Gastrocnemius medialis (tissue), 4 donors: ENCODE measurements at places on chromosomes 4 and X.

DNA sequence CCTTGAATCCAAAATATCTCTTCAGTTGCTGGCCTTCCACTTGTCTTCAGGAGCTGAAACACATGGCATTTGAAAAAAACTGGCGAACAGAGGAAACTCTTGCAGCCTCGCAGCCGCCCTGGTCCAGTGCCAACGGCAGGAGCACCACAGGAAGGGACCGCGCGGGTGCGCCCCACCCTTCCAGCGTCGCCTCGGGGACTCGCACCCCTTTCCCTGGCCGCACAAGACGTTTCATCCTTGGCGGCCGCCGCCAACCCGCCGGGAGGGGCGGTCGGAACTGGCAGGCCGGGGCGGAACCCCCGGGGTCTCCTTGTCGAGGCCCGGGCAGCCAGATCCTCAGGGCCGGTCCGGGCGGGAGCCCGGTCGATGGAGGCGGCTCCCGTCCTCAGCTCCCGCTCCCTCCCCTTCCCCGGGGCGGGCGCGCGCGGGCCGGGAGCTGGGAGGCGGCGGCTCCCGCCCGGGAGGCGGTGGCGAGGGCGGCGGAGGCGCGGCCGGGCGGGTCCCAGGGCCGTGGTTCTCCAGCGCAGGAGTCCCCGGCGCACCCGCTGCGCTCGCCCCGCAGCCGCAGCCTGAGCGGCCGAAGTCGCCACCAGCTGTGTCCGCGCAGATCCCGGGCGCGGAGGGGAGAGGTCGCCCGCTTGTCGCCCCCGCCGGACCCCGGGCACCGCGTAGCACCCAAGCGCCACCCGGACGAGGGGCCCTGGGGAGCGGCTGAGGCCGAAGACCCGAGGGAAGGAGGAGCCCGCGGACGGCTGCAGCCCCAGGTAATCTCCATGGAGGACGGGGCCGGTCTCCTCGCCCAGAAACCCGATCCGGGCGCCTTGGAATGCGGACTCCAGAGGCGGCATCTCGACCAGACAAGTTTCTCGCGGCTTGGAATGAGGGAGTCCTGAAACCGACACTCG lies 886 bp upstream of the NDST3 start:
- no peak for DNase-seq

GRCh38 chrX:136268051-136269048 lies 17.1 kb upstream of the MAP7D3 start:
- no peak for DNase-seq

DNA sequence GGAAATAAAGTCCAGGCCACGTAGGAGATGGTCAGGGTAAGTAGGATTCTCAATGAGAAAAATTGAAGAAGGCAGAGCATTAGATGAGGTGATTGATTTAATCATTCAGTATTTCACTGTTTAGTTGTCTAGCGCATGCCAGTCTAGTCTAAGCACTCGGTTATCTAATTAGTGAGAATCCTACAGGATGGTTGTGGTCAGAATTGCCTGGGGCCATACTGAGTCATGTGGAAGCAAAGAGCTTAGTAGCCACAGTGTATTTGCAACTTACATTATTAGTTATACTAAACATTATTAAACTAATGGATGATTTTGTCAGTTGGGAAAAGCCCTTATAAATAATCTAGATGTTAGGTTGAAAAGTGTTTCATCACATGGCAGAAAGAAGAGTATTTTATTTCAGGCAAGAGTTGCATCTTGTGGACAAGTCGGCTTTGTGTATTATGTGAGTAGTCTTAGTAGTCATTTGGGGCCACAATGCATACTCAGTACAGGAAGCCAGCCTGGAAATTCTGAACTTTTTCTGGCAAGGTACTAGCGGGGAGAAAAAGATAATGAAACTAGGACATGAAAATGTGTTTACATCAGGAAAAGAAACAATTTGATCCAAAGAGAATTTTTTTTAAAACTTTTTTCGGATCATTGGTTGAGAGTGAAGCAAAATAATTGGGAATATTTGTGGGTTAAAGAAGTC lies 31.9 kb downstream of the CPEB2 start:
- no peak for DNase-seq

DNA sequence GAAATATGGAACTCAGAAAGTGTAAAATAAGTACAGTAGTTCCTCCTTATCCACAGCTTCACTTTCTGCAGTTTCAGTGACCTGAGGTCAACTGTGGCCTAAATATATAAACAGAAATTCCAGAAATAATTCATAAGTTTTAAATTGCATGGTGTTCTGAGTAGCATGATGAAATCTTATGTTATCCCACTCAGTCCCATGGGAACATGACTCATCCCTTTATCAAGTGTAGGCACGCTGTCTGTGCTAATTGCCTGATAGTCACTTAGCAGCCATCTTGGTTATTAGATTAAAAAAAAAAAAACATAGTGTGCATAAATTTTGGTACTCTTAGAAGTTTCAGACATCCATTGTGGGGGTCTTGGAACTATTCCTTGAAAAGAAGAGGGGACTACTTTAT lies 983.4 kb upstream of the ADGRL3 start:
- DNase-seq, result no peak

GRCh38 chrX:130176354-130176776 lies 4.6 kb downstream of the RAB33A start:
- no peak for DNase-seq

DNA sequence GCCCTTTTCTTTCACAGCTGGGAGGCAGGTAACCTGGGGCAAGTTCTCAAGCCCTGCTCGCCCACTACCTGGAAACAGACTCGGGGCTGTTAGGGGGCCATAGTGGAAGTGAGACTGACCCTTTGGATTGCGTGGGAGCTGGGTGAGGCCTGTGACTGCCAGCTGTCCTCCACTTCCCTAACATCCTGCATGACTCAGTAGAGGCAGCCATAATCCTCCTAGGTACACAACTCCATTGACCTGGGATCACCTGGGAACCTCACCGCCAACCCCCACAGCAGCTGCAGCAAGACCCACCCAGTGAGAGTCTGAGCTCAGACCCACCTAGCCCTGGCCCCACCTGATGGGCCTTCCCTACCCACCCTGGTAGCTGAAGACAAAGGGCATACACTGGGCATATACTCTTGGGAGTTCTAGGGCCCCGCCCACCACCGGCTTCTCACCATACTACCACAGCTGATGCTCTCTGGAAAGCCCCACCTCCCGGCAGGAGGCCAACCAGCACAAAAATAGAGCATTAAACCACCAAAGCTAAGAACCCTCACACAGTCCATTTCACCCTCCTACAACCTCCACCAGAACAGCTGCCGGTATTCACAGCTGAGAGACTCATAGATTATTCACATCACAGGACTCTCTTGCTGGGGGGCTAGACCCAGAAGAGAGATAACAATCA lies 61.1 kb upstream of the DCTD start:
- no peak for DNase-seq

DNA sequence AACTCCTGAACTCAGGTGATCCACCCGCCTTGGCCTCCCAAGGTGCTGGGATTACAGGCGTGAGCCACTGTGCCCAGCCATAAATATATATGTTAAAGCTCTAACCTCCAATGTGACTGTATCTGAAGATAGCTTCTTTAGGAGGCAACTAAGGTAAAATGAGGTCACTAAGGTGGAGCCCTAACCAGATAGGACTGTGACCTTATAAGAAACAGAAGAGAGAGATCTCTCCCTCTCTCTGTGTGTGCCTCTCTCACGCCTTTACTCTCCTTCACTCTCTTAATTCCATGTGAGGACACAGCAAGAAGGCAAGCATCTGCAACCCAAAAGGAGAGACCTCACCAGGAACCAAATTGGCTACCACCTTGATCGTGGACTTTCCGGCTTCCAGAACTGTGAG lies 926 bp upstream of the MAGIX start:
- DNase-seq, result no peak

- no peak for DNase-seq
Measured at GRCh38 chr4:11632483-11632882, 203.8 kb upstream of the HS3ST1 start.

DNA sequence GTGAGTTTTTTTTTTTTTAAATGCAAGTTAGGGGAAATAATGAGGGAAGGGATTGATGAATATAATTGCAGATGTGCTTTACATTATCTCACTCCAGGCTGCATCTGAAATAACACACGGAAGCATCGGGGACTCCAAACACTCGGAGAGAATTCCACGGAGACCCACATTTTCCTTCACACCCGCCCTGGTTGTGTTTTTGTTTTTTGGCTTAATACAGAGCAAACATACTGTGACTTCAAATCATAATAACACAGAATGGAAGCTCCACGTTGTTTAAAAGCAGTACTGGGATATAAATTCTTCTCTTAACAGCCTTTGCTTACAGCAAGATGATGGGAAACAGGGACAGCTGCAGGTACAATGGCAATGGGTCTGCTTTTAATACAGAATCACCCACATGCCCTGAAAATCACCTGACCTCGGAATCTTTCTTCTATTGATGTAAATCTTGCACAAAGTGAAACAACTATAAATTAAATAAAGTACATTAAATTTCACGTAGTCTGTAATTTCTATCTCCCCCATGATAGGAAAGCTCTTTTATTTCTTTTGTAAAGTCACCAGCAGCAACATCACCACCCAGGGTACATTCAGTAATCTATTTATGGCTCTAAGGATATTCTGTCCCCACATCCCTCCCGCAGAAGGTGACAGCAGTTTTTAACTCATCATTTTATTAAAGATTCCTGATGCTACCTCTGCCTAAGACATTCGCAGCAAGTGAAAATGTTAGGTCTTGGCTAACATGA lies 119.3 kb downstream of the ZNF827 start:
- DNase-seq, result no peak

DNA sequence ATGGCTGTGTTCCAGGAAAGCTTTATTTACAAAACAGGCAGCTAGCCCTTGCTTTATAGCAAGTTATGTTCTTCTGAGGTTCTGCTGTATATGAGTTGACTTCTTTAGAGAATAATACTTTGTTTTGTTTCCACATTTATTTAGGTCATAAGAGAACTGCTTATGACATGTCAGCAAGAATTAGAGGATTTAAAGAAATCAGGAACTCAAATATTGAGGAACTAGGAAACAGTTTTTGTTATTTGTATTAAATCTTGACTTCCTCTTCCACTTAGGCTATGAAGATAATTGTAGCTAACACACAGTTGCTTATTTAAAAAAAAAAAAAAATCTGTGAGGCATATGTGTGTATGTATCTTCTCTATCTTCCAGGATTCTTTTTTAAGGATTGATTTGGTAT lies 14.3 kb downstream of the ZRSR2 start:
- no peak for DNase-seq

GRCh38 chr4:15368856-15369255 lies 59.0 kb upstream of the C1QTNF7 start:
- no peak for DNase-seq

GRCh38 chr4:142721187-142721586 lies 124.9 kb downstream of the INPP4B start:
- DNase-seq, result no peak

DNA sequence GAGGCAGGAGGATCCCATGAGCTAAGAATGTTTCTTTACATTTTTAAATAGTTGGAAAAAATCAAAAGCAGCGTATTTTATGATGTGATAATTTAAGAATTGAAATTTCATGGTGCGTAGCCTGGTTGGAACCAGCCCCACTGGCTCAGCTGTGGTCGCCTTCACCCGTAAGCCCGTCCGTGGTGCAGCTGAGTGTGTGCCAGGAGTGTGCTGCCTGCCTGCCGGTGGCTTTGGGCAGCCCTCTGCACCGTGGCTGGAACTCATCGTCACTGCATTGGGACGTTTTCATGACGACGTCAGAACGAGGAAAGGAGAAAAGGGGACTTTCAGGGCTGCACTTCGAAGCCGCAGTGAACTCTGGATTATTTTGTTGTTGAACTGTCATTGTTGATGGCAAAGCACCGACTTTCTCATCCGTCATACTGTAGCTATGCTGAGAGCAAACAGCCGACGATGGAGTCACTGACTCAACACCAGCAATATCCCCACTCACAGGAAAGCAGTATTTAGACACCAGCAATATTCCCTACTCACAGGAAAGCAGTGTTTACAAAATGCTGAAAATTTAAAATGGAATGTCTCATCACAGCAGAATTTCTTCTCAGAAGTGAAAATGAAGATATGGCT lies 35.1 kb downstream of the PCGF3 start:
- no peak for DNase-seq

DNA sequence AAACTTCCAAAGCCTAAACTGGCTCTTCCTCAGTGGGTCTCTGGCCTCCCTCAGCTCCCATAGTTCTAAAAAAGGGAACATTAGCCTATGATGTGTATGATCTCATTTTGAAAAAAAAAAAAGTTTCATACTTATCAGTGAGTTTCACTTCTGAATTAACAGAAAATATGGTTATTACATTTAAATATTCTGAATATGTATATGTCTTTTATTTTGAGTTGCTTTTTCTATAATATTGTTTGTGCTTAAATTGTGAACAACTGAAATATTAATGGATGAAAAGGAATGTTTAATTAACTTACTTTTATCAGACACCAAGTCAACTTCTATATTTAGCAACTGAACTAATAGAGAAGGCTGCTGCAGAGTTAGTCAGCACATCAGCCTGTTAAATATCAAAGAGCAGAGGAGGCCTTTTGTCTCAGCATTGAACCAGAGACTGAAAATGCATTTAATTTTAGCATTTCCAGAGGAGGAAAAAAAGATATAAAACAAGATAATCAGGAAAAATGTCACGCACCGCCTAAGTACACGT lies 20.4 kb upstream of the FHL1 start:
- DNase-seq, result no peak

GRCh38 chr4:2745981-2746806 lies 9.9 kb downstream of the TNIP2 start:
- DNase-seq, result no peak

- no peak for DNase-seq
Measured at GRCh38 chrX:106300656-106301055, 132.6 kb downstream of the PWWP3B start.

GRCh38 chr4:54209617-54210016 lies 19.5 kb upstream of the PDGFRA start:
- DNase-seq, result no peak
